ENCODE measurements at places on chromosomes 6 and 20.

DNA sequence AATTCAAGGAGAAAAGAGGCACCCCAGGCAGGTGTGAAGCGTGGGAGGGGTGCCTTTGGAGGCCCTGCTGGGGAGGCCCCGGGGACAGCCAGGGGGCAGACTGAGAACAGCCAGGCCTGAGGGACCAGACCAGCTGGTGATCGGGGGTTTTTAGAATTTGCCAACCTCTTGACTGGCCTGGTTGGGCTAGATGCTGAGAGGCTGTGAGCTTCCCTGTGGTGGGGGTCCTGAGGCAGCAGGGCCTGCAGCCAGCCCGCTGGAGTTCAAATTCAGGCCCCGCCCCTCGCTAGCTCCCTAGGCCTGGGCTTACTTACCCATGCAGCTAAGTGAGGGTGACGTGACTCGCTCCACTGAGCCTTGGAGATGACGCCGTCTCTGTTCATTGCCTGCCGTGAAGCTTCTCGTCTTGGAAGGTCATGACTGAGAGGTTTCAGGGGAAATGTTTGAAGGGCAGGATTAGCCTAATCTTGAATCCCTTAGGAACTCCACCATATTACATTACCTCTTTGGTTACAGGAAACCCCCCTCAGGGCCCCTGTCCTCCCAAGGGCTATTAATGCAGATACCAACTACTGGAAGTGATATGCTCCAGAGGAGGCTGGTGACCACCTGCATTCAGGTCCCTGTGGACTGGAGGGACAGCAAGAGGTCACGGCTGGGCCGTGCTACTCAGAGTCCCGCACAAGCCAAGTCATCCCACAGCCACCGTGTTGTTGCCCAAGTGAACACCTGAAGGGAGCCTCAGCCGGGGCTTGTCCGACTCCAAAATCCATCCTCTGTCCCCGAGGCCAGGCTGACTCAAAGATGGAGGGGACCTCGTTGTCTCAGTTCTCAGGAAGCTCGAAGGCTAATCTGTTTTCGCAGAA is 73.9 kb upstream of the DUSP22 start:
- no peak for DNase-seq

- DNase-seq, result no peak
These were observed 77.6 kb downstream of the TBC1D7 start for GRCh38 chr6:13250703-13251102.

GRCh38 chr20:235891-236290 is 8.8 kb downstream of the DEFB129 start:
- no peak for DNase-seq

- DNase-seq, result no peak
These were observed 1.8 kb downstream of the SNRNP48 start for GRCh38 chr6:7591770-7592169.

DNA sequence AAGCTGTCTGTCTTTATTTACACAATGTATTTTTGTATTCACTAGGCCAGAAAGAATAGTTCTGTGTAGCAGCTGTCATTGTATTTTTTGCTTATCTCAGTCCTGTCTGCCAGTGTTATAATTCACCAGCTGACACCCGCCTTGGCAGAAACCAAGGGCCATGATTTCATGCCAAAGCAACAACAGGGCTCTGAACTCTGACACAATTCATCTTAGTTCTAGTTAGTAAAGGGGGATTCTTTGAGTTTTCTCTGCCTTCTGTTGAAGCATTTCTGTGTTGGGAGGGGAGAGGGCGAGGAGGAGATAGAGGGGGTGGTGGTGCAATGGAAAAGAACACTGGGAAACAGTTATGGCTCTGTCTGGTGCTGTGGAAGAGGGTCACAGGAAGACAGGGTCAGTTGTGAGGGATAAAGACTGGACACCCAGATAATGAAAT is 684.6 kb upstream of the MARCKS start:
- no peak for DNase-seq

GRCh38 chr6:132380358-132381029 is 20.8 kb downstream of the MOXD1 start:
- DNase-seq, result no peak
